ENCODE measurements at places on chromosomes 6 and 20. TPM values are rescaled to one million over a fixed set of nuclear protein-coding genes. Genes with fewer than 3 reads are reported as not detected.
A peak's percentile ranks its signal among the peaks of the same experiment; 100 is the strongest.

DNA sequence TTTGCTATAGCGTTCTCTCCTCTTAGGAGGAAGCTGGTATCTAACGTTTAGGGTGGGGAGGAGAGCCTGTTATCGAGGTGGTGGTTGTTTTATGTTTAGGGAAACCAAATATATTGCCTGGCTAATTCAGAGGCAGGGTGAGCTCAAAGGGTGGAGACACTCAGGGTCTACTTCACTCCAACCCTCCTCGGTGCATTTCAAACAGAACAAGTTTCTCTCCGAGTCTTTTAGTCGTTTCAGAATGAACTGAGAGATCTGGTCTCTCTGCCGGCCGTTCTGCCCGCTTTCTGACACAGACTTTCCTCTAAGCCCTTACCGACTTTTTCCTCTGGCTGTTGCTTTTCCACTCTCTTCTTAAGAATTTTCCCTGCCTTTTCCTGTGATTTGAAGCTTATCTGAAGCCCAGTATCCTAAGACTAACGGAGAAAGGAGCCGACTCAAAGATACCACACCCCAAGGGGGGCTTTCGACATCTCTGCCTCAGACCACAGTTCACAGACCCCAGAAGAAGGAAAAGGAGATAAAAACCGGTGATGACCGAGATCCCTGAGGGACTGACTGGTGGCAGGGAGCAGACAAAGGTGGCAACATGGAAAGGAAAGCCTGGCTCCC lies 865 bp downstream of the STK38 start:
- DNase-seq: no peak
- peaks cover 53% of the 10 kb centered on the region for H3K4me1 ChIP-seq
- no peaks in the 10 kb centered on the region for H3K36me3 ChIP-seq

DNA sequence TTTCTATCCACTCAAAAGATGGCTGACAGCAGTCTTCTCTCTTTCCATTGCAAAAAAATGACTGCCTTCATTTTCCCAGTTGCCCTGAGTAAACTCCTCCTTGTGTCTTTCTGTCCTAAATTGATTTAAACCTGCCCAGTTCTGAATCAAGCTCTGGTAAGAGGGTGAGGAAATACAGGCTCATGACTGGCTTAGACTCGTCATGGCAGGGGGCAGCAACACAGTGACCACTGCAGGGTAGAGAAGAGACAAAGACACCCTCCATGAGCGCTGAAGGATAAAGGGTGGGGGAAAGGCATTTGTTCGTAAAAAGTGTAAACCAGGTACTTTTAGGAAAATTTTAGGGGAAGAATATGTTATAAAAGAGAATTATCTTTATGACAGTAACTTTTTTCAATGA lies 738.2 kb upstream of the FLRT3 start:
- H3K4me1 ChIP-seq: no peaks in the 10 kb centered on the region
- no peak overlapping the region for H3K4me3 ChIP-seq
- no peak for DNase-seq
- H3K36me3 ChIP-seq: no peaks in the 10 kb centered on the region
- no peaks in the 10 kb centered on the region for H3K27me3 ChIP-seq
- no peak overlapping the region for H3K27ac ChIP-seq

DNA sequence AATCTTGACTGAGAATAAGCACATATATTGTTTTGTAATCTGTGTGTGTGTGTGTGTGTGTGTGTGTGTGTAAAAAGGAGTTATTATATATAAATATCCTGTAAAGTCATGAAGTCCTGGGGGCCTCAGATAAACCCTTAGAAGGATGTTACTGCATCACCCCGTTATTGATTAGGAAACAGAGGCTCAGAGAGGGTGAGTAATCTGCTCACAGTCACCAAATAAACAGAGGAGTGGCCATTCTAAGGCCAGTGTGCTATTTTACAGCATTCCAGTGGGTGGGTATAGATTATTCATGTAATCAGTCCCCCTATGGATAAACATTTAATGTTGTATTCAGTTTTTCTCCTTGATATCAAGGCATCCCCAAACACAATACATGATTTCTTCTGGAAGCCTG lies 87.1 kb downstream of the CDC5L start:
- H3K36me3 ChIP-seq: no peaks in the 10 kb centered on the region
- H3K27me3 ChIP-seq: peaks cover 12% of the 10 kb centered on the region
- DNase-seq: no peak
- peaks cover 8% of the 10 kb centered on the region for H3K4me1 ChIP-seq
- no peak overlapping the region for H3K4me3 ChIP-seq

Gene CD93
- total RNA-seq: 80.4 TPM

GRCh38 chr6:33974030-33974429 lies 170.2 kb upstream of the MLN start:
- no peak overlapping the region for H3K27ac ChIP-seq
- peaks cover 55% of the 10 kb centered on the region for H3K27me3 ChIP-seq
- no peak overlapping the region for H3K4me3 ChIP-seq

Gene MTG2
- total RNA-seq: 26.5 TPM

DNA sequence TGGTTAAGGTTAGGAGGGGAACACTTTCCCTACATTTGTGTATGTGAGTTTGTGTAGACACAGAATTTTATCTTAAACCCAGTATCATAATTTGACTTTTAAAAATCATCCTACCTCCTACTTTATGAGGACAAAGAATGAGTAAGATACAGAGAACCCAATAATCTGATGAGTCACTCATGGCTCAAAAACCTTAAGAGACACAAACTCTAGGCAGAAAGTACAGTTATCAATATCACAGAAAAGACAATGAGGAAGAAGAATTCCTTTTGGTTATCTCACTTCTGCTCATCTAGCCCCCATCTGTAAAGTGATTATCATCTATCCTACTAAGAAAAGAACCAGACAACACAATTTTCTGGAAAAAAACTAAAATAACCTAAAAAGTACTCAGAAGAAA lies 87.7 kb downstream of the EPB41L2 start:
- H3K36me3 ChIP-seq: no peaks in the 10 kb centered on the region
- H3K27ac ChIP-seq: no peak overlapping the region
- DNase-seq: no peak
- H3K4me3 ChIP-seq: no peak overlapping the region
- no peaks in the 10 kb centered on the region for H3K27me3 ChIP-seq
- H3K4me1 ChIP-seq: peaks cover 25% of the 10 kb centered on the region

Gene MACROD2
- total RNA-seq: 3.6 TPM

DNA sequence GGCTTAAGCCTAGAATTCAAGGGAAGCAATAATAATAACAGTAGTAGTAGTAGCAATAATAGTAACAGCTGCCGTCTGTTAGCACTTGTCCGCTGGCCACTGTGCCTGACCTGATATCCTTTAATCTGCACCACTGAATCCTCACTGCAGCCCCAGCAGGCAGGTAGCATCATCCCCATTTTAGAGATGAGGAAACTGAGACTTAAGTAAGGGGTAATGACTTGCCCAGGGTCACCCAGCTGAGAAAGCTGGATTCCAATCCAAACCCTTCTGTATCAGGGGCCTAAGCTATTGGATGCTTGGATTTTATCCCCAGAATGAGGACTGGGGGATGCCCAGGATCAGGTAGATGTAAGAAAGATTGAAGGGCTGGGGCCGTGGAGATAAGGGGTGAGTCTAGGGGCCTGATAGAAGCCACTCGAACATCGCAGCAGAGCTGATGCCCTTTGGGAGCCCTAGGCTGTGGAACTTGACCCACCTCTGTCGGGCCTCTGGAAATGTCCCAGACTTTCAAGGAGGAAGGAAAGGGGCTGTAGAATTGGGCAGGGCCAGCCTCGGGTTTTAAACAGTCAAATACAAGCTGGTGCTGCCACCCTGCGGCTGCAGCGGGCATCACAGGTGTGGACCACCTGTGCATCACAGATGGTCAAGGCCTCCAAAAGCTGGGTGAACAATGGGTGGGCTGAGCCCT lies 102.1 kb upstream of the MYL9 start:
- no peaks in the 10 kb centered on the region for H3K36me3 ChIP-seq
- H3K4me3 ChIP-seq: no peak overlapping the region
- H3K27me3 ChIP-seq: peaks cover 6% of the 10 kb centered on the region

GRCh38 chr6:3139090-3139903 lies 18.0 kb downstream of the TUBB2A start:
- H3K4me3 ChIP-seq: no peak overlapping the region
- H3K27me3 ChIP-seq: no peaks in the 10 kb centered on the region
- DNase-seq: no peak
- H3K27ac ChIP-seq: peak overlapping the region; percentile 12
- H3K36me3 ChIP-seq: peaks cover 80% of the 10 kb centered on the region

Gene ANKRD66
- total RNA-seq: not detected

- no peaks in the 10 kb centered on the region for H3K36me3 ChIP-seq
- DNase-seq: no peak
- H3K27me3 ChIP-seq: no peaks in the 10 kb centered on the region
- no peak overlapping the region for H3K27ac ChIP-seq
- no peaks in the 10 kb centered on the region for H3K4me1 ChIP-seq
- no peak overlapping the region for H3K4me3 ChIP-seq
These were observed 340.0 kb downstream of the ADGRB3 start for GRCh38 chr6:68975064-68975463.

DNA sequence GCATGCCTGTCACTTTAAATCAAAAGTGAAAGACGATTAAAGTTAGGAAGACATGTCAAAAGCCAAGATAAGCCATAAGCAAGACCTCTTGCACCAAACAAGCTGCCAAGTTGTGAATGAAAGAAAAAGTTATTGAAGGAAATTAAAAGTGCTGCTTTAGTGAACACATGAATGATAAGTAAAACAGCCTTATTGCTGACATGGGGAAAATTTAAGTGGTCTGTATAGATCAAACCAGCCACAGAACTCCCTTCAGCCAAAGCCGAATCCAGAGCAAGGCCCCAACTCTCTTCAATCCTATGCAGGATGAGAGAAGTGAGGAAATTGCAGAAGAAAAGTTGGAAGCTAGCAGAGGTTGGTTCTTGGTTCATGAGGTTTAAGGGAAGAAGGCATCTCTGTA lies 9.3 kb upstream of the RIPK1 start:
- H3K27ac ChIP-seq: no peak overlapping the region
- no peaks in the 10 kb centered on the region for H3K36me3 ChIP-seq
- peaks cover 17% of the 10 kb centered on the region for H3K4me1 ChIP-seq

DNA sequence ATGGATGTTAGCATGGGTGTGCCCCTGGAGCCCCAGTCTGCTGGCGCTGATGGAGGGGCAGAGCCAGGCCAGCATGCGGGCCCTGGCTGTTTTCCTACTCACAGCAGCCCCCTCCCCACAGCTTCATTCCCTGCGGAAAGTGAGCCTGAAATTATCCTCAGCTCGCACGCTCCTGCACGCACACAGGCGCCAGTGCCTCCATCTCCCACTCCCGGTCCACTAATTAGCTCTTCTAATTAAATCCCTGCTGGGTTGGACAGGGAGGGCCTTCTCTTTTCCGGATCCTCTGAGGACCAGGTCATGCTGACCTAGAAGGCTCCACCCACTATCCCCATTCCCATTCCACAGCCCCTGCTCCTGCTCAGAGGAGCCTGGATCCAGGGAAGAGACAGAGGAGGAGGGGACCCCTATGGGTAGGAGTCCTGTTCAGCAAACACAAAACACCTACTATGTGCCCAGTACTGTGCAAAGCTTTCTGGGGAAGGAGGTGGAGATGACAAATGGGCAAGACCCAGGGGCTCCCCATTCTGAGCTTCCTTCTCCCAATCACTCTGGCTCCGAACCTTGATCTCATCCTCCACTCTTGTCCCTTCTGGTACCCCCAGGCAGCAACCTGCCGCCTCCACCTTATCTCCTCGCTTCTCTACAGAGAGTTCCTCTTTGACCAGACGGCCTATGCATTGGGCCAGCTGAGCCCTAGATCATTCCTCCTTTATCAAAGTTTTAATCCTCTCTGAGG lies 70.2 kb upstream of the CCDC167 start:
- no peak overlapping the region for H3K27ac ChIP-seq
- no peak overlapping the region for H3K4me3 ChIP-seq
- H3K27me3 ChIP-seq: peaks cover 5% of the 10 kb centered on the region
- H3K4me1 ChIP-seq: peaks cover 14% of the 10 kb centered on the region
- DNase-seq: no peak
- no peaks in the 10 kb centered on the region for H3K36me3 ChIP-seq

DNA sequence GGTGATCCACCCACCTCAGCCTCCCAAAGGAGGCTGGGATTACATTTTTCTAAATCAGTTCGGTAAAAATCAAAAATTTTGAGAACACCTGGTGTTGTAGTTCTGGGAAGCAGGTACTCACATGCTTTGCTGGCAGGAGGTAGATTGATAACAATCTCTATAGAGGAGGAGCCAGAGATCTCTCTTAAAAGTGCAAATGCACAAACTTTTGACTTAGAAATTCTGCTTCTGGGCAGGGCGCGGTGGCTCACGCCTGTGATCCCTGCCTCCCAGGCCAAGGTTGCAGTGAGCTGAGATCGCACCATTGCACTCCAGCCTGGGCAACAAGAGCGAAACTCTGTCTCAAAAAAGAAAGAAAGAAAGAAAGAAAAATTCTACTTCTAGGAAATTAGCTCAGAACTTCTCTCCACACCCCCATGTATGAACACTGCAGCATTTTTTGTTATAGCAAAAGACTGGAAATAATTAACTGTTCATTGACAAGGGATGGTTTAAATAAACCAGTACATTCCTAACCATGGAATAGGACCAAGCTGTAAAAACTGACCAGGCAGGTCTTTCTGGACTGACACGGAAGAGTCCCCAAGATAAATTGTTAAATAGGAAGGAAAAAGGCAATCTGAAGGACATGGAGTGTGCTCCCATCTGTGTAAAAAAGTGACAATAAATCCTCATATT lies 14.4 kb upstream of the TRIB3 start:
- no peak overlapping the region for H3K27ac ChIP-seq
- H3K36me3 ChIP-seq: no peaks in the 10 kb centered on the region

Gene PTGIS
- 135 TPM for total RNA-seq

Gene OR2B6
- not detected for total RNA-seq

Gene AKAP7
- 8.9 TPM for total RNA-seq

DNA sequence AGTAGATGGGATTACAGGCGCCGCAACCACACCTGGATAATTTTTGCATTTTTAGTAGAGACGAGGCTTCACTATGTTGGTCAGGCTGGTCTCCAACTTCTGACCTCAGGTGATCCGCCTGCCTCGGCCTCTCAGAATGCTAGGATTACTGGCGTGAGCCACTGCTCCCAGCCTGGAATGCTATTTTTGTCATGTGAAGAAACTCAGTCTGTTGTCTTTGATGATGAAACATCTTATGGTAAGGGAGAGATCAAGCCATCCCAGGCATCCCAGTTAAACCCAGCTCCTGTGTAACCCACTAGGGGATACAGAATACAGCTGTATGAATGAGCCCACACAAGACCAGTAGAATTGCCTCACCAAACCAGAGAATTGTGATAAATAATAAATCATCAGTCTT lies 83.6 kb upstream of the RBM24 start:
- no peaks in the 10 kb centered on the region for H3K4me1 ChIP-seq
- no peaks in the 10 kb centered on the region for H3K36me3 ChIP-seq

Gene GSTA3
- not detected for total RNA-seq

GRCh38 chr20:23065266-23066201 lies 16.1 kb upstream of the THBD start:
- H3K27ac ChIP-seq: no peak overlapping the region

DNA sequence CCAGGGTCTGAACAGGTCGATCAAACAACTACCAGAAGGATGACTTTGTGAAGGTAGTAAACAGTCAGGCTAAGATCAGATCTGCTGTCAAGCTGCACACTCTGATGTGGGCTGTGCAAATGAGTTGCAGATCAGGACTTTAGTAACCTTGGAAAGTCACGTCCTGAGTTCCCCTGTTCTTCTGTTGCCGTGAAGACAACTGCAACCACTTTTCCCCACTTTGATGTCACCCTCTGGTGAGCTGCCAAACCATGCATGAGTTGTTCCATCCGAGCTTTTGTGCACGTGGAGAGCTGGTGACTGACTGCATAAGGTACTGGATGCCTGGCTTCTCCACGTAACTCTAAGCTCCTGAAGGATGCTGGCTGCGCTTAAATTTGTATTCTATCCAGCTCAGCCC lies 111.0 kb downstream of the CD83 start:
- no peak for DNase-seq
- no peaks in the 10 kb centered on the region for H3K27me3 ChIP-seq
- H3K36me3 ChIP-seq: no peaks in the 10 kb centered on the region

- H3K27ac ChIP-seq: no peak overlapping the region
- peaks cover 11% of the 10 kb centered on the region for H3K4me1 ChIP-seq
- no peak overlapping the region for H3K4me3 ChIP-seq
- no peaks in the 10 kb centered on the region for H3K27me3 ChIP-seq
- no peaks in the 10 kb centered on the region for H3K36me3 ChIP-seq
- DNase-seq: no peak
These were observed 111.0 kb downstream of the DTD1 start for GRCh38 chr20:18698735-18699380.
